ENCODE measurements at places on chromosomes 7 and 10.

GRCh38 chr7:12320241-12320986 is 83.3 kb downstream of the VWDE start:
- DNase-seq = no peak

DNA sequence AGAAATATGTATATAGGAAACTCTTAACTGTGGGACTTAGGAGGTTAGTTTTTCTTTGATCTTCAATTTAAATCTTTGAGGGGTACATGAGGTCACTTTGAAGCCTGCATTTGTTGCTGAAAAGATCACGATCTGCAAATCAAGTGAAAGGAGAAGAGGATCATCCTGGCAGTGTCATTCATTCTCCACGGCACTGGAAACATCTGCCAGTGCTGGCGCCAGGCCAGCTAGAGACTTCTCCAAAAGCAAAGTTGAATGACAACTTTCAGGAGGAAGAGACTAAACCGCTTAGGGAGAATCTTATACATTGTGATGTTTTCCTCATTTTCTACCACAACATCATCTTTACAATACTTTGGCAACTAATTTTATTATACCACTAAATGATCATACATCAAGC is 42.5 kb downstream of the MRC1 start:
- no peak for DNase-seq

DNA sequence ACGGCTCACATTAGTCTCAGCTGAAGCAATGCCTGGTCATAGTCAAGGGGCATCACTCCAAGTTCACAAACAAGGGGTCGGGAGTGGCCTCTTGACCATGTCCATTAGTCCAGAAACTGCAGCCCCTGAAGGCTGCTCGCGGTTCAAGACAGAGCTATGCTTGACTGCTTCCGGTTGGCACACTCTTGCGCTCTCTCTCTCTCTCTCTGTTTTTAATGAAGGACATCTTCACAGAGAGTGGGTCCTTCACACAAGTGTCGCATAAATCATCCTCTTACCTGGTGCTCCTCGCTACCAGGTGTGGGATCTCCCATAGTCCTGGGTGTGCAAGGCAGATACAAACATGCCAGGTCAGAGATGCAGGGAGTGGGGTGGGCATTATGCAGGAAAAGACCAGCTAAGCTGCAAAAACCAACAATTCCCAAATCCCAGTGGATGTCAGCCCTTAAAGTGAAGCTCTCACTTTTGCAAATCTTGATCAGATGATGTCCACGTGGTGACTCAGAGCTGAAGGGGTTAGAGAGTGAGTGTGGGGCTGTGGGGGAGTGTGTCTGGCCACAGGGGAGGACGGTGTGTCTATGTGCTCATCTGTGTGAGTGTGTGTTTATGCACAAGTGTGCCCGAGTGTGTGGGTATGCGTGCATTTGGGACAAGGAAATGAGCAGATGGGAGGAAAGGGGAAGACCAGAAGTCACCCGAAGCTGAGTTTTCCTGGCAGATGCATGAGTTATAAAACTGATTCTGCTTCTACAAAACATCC is 83.7 kb upstream of the PPP2R2D start:
- no peak for DNase-seq

DNA sequence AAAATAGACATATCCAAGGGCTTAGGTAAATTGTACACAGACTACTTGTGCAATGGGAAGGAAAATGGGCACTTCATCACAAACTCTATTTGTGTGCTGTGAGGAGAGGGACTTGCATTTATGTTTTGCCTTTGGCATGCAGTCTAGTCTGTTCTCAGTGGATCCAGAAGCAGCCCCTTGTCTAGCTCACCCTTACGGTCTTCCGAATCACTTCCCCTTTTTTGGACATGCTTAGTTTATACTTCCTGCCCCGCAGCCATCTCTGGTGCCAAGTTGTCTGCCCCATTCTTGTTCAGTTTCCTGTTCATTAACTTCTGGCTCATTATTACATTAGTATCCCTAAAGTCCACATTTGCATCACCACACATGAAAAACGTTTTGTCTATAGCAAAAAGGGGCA is 161.6 kb downstream of the NRCAM start:
- no peak for DNase-seq

- DNase-seq = no peak
These were observed 1.5 kb downstream of the GRM3 start for GRCh38 chr7:86645225-86645608.

DNA sequence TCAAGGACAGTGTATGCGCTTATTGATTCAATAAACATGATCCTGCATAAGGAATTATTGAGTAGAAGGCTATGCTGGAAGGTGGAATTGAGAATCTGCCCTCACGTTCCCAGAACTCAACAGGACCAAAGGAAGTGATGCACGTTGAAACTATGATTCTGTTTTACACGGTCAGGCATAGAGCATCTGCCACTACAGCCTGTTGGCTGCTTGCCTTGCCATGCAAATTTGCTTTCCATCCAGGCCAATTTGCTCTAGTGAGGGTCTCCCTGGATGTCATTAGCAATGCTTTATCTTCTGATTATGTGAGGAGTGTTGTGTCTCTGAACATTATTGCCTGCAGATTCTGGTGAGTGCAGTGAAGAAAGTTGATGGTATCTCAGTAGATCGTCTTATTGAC is 132.9 kb downstream of the ADRA2A start:
- no peak for DNase-seq

GRCh38 chr7:104862719-104863118 is 151.3 kb upstream of the KMT2E start:
- DNase-seq = no peak

GRCh38 chr7:106827626-106828025 is 37.5 kb upstream of the PIK3CG start:
- DNase-seq = no peak

- DNase-seq = no peak
These were observed 708.2 kb upstream of the LRRN3 start for GRCh38 chr7:110382736-110383135.

- no peak for DNase-seq
These were observed 50.7 kb downstream of the AKR1D1 start for GRCh38 chr7:138126928-138127327.

- no peak for DNase-seq
These were observed 113.8 kb upstream of the EGFR start for GRCh38 chr7:54904986-54905385.

GRCh38 chr7:25459057-25459456 is 230.8 kb upstream of the NPVF start:
- no peak for DNase-seq

DNA sequence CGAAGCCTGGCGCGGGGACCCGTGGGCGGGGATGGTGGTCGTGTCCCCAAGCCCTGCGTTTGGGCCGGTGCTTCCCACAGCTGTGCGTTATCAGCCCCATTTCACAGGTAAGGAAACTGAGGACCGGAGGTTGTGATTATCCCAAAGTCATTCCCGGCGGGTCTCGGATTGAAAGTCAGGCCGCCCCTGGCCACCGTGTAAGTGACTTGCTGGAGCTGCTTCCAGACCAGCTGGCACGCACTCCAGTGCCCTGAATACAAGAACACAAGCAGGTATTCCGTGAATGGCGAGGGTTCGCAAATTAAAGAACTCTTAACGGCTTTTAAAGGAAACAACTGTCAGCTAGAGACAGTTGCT is 675 bp upstream of the ATE1 start:
- no peak for DNase-seq

DNA sequence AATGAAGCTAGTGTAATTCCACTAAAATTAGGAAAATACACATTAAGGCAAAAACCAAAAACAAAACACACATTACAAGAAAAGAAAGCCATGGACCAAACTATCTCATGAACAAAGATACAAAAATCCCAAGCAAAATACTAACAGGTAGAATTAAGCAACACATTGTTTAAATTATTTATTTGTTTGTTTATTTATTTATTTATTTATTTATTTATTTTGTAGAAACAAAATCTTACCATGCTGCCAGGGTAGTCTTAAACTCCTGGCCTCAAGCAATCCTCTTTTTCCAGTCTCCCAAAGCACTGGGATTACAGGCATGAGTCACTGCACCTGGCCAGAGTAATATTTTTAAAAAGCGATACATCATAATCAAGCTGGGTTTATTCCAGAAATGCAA is 6.8 kb upstream of the SLC29A3 start:
- DNase-seq = no peak

- no peak for DNase-seq
These were observed 238.6 kb downstream of the WDR37 start for GRCh38 chr10:1294748-1295147.

GRCh38 chr10:79628988-79629954 is 18.5 kb downstream of the SFTPA1 start:
- no peak for DNase-seq

DNA sequence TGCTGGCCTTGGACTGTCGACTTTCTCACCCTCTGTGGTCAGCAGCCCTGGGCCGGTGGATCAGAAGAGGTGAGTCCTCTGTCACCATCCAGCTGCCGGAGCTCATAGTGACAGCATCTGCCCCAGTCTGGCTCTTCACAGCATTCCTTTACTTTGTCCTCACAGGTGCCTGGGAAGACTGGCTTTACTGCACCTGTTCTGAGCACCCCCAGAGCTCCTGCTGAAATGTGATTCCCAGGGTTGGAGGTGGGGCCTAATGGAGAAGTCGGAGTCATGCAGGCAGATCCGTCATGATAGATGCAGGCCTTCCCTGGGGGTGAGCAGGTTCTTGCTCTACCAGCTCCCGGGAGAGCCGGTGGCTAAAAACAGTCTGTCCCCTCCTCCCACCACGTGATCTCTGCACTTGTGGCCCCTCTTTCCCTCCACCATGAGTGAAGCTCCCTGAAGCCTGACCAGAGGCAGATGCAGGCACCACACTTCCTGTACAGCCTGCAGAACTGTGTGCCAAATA is 171.5 kb downstream of the ZMYND11 start:
- no peak for DNase-seq

DNA sequence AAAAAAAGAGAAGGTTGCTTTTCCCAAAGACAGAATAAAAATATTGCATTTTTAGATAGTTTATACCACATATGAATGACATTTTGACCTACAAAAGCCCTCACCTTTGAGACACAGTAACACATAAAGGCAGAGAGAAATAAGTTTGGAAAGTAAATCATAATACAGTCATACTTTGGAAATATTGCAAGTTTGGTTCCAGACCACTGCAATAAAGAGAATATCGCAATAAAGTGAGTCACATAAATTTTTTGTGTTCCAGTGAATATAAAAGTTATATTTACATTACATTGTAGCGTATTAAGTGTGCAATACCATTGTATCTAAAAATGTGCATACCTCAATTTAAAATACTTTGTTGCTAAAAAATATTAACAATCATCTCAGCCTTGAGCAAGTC is 40.3 kb downstream of the CCDC71L start:
- DNase-seq = no peak

- DNase-seq = no peak
These were observed 328.4 kb upstream of the GNAI1 start for GRCh38 chr7:79806161-79806734.

DNA sequence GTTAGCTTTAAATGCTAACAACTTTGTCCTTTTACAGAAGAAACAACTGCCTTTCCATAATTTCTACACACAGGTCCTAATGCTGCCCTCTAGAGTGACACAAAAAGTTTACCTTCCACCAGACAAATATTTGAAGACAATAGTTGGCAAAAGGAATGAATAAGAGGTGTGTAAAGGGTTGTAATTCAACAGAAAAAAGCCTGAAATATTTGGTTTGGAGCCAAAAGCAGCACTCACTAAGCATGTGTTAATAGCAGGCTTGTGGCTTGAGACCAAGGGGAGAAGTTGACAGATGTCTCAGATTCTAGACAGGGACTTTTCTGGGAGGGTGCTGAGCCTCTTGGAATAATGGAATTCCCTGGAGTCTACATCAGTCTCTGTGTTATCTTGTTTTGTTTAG is 156.2 kb upstream of the GALNT17 start:
- no peak for DNase-seq

DNA sequence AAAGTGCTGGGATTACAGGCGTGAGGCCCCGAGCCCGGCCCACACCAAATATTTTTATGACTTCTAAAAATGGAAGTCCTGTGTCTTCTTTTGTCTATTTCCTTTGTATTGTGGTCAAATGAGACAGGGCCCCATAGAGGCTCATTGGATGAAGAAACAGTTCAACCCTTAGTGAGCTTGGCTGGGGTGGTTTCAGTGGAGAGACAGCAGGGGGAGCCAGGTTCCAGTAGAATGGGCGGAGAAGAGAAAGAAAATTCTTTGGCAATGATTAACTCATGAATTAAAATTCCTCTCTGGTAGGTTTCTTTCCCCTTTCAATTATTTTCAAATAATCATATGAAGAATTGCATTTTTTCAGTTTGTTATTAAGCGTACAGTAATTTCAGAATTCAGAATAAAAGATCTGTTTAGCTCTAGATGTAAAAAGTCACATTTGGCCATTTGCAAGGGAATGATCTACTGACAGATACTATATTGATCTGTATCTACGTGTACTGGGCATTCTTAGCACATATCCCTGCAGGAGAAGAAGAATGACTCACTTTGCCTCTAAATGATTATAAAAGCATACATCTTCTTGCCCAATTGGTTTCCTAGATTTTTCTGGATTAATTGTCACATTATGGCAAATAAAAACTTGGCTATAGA is 43.2 kb downstream of the PNLIPRP3 start:
- DNase-seq = no peak
